Esophagus mucosa (tissue), 1 donor: ENCODE measurements at places on chromosomes 4 and X. TPM values are rescaled to one million over a fixed set of nuclear protein-coding genes. Genes with fewer than 3 reads are reported as not detected.
A peak's percentile ranks its signal among the peaks of the same experiment; 100 is the strongest.

ARX gene
- not detected for total RNA-seq

ESX1 gene
- total RNA-seq: not detected

SPRY1 gene
- 16.0 TPM for total RNA-seq

ARHGAP36 gene
- total RNA-seq: not detected

GRCh38 chr4:99054428-99054994, 34.1 kb downstream of the ADH5 start:
- no peak for ATAC-seq

DNA sequence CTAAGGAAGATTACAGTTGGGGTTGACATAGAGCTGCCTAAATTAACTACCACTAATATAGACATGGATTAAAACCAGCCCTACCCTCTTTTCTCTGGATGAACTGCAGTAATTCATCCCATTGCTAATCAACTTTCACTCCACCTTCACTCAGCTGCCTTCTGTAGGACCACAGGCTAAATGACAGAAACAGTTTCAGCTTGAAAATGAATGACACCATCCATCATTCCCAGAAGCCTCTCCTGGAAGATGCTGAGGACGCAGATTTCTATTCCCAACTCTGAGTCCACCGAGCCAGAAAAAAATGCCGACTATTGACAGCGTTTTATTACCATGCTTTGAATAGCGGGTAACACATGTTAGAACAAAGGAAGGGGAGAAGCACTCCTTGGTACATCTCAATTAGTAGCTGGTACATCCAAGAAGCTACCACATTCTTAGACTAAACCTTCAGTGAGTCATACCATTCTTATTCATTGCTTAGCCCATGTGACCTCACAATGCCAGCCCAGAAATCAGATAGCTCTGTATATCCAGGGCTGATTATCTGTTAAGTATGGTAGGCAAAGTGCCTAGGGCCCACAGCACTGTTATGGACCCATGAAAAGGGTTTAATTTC, 25.3 kb downstream of the DCX start:
- ATAC-seq: peak; percentile 60

GRCh38 chr4:102042871-102043802, 252.6 kb downstream of the BANK1 start:
- ATAC-seq: no peak

DNA sequence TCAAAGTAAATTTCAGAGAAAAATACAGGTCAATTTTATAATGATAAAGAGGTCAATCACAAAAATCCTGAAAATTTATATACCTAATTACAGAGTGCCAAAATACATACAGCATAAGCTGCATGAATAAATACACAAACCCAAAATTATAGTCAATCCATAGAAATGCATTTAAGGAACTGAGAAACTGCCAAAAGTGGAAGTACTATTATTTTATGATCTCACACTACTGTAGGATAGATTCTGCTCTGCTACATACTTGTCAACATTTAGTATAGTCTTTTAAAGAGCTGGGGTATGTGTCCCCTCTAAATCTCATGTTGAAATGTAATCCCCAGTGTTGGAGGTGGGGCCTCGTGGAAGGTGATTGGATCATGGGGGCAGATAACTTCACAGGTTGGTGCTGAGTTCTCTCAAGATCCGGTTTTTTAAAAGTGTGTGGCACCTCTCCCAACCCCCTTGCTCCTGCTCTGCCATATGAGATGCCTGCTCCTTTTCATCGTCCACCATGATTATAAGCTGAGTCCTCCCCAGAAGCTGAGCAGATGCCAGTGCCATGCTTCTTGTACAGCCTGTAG, 31.8 kb downstream of the CHIC2 start:
- ATAC-seq: peak; percentile 17

DNA sequence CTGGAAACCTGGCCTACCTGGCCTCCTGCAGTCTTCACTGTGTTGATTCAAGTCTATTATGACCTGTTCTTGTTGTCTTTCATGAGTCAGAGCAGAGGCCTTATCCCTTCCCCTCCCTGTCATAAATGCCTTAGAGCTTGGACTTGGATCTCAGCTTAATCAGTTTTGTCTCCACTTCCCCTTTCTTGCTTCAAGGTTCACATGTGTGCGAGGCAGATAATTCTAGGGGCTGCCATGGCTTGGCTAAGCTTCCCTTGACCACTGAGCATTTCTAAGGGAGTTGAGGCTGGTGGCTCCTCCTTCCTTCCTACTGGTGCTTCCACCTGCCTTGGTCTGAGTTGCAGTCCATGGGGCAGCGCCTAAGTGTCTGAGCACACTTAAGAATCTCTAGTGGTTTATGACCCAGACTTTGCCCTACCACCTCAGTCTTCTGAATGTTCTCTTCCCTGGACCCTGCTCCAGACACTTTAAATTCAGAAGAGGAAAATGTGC, 1.7 kb upstream of the HEPH start:
- peak; percentile 88 for ATAC-seq

DNA sequence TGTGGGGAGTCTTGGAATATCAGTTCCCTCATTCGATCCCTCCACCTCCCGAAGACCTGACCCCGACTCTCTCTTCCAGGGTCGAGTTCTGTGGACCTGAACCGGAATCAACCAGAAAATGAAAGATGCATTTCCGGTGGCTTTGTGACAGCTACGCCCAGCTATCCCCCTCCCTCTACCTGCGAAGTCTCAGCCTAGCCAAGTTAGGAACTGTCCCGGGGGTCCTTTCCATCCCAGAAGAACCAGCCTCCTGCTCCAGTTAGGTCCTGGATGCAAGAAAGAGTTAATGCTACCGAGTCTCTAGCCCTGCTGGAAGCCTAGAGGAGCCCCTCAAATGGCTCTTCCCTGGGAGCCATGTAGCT, 13.4 kb upstream of the ETDC start:
- no peak for ATAC-seq

GRCh38 chrX:16476009-16476408, 173.9 kb upstream of the S100G start:
- ATAC-seq: no peak

- ATAC-seq: no peak
Observed at GRCh38 chrX:22912616-22913015, 87.1 kb upstream of the DDX53 start.

DNA sequence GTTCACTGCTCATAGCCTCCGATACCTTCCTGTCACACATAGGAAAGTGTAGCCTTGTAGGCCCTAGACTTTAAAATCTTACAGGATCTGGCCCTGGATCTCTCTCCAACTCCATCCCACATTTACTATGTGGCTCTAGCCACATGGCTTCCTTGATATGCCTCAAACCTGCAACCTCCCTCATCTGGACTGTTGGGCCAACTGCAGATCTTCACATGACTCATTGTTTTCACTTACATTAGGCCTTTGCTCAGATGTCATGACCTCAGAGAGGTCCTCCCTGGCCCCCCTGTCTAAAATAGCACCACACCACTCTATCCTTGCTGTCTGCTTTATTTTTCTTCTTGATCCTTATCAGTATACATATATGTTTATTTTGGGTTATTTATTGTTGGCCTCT, 8.1 kb upstream of the NR0B1 start:
- no peak for ATAC-seq

GRCh38 chr4:113968473-113968872, 11.0 kb downstream of the ARSJ start:
- no peak for ATAC-seq

- ATAC-seq: no peak
Observed at GRCh38 chr4:24224446-24224845, 334.6 kb upstream of the PPARGC1A start.
